ENCODE measurements at places on chromosomes 12 and 14.

GRCh38 chr14:76774821-76775694, 13.8 kb downstream of the VASH1 start:
- no peak for DNase-seq

DNA sequence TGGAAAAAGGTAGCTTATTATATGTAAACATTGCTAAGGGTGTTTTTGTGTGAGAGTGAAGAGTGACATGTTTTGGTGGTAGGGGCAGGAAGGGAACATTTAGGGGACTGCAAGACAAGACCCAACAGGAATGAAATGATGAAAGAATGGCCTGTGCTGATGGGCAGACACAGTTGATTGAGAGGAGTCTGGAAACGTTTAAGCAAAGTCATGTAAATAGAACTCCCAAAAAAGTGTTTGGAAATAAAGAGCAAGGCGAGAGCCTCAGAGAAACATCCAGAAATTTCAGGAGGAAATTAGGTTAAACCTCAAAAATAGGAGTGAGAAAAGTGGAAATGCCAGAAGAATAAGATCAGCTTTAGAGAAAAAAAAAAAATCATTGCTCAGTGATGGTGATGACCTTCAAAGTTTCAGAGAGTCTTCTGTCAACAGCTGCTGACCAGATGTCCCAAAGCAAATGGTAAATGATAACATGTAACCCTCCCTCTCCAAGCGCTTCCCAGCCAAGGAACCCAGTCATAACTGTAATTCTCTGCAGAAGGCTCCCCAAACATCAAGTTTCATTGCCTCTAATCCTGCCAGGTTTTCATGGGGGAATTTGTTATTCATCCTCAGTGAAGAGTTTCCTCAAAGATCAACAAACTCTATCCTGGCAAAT, 223.2 kb upstream of the FAR2 start:
- DNase-seq = no peak

DNA sequence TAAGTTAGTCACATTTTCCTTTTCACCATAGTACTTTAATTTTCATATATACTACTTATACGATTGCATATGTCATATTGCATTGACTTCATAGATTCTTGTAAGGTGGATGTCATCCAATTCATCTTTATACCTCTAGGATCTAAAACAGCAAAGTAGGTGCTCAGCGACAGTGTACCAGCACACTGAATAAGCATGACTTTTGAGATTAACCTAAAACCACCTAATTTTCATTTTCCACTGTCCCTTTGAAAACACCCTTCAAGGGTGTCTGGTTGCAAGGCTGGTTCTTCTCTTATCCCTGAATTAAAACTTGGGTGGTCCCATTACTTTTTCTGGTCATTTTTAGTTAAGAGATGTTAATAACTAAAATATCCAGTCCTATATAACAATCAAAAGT, 4.4 kb downstream of the GPR19 start:
- DNase-seq = no peak

GRCh38 chr14:31426663-31427062, 6.3 kb upstream of the HEATR5A start:
- no peak for DNase-seq

- no peak for DNase-seq
Measured at GRCh38 chr12:3967556-3968160, 94.5 kb upstream of the PARP11 start.

DNA sequence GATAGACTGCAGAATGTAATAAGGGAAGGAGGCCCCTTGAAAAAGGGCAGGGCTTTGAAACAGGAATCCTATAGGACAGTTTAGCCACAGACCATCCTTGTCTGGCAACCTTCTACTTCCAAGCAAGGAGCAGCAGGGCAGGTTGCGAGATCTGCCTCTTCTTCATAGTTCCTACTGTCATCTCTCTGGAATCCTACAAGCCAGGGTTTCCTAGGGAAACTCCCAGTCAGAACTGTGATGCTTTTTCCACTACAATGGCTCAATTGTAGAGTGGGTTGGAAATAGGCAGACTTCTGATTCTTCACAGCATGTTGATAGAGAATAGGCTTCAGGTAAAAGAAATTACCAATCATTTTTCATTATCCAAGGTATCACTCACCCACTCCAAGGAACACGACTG, 186.3 kb downstream of the DACT1 start:
- no peak for DNase-seq

DNA sequence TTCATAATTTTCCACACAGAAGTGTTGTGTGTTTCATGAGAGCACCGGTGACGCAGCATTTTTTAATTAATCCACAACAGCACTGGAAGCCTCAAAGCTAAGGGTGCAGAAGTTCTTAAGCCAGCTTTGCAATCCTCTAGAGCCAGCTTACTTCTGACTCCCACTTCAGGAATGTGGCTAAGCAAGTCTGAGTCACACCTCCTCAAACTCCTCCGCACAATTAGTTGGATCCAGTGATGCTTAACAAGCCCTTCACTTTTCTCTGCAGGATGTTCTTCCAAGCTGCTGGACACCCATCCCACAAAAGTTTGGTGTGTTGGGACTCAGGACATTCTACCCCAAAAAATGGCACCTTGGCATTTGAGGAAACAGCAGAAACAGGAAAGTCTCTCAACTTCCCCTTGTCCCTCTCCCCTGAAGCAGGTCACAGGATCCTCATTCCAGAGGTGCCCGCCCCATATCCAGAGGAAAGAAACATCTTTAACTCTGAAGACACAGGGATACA, 210.0 kb downstream of the PPM1H start:
- DNase-seq = no peak

DNA sequence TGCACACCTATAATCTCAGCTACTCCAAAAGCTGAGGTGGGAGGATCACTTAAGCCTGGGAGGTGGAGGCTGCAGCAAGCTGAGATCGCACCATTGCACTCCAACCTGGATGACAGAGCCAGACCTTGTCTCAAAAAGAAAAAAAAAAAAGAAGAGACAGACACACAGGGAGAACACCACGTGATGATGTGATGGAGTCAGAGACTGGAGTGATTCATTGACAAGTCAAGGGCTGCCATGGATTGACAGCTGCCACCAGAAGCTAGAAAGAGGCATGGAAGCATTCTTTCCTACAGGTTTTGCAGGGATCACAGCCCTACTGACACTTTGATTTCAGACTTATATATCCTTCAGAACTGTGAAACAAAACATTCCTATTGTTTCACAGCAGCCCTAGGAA, 3.5 kb upstream of the HCFC2 start:
- no peak for DNase-seq

- DNase-seq = no peak
Measured at GRCh38 chr14:60807971-60808370, 73.4 kb downstream of the MNAT1 start.

DNA sequence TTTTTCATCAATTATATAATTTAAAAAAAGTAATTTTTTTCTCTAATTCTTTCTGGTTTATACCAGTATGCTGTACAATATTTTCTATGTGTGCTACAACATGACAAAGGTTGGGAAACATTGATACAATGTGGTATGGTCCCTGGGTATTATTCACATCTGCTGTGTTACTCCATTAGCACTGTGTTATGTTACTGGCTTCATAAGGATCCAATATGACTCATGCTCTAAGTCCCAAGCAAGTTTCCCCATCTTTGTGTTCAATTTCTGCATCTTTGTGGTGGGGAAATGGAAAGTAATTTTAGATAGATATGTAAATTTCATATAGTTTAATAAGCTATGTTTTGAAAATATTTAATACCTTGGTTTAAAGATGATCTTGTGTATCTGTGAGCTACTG, 35.8 kb downstream of the FBXO33 start:
- DNase-seq = no peak

DNA sequence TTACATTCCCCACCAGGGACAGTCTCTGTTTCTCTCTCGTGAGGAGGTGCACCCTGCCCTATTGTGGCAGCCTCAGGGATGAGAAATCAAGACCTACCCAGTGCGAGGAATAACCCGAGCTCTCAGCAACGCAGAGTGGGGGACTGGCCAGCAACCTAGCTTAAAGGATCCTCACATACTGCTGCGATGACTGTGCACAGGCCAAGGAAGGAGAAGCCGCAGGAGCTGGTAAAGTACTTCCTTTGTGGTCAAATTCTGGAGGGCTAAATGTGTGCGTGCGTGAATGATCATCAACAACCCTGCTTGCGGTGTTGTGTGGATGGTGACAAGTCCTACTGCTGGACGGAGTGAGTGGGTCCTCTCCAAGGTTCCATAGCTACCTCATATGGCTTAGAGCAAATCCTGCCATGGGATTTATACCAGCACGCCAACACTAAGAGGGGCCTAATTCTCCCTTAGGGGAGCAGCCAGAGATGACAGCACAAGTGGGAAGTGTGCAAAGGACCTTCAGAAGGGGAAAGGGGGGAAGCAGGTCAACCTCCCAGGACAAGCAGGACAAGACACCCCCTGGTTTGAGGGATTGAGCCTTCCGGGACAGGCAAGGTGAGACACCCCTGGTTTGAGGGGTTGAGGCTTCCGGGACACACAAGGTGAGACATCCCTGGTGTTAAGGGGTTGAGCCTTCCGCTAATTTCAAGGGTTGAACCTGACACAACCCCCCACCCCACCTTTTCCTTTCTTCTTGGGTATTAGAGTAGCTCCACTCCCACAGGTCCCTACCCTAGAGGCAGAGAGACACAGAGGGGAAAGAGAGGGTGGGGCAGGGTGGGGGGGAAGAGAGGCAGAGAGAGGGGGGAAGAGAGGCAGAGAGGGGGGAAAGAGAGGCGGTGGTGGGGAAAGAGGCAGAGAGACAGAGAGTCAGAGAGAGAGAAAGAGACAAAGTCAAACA, 58.8 kb upstream of the AP4S1 start:
- no peak for DNase-seq

DNA sequence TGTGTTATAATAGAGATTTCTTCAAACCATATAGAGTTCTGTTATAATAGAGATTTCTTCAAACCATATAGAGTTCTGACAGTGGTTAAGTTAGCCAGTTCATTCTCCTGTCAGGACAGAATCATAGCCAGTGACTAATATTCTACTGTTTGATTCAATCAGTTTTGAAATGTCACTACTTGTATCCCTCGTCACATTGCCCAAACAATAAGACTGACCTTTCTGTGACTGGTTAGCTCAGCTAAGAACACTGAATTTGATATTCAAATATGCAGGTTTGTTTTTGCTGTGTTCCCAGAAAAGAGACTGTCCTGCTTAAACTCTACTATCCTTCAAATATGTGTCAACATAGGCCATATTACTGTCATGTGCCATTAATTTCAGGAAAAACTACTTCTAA, 74.4 kb downstream of the ALG10B start:
- no peak for DNase-seq

DNA sequence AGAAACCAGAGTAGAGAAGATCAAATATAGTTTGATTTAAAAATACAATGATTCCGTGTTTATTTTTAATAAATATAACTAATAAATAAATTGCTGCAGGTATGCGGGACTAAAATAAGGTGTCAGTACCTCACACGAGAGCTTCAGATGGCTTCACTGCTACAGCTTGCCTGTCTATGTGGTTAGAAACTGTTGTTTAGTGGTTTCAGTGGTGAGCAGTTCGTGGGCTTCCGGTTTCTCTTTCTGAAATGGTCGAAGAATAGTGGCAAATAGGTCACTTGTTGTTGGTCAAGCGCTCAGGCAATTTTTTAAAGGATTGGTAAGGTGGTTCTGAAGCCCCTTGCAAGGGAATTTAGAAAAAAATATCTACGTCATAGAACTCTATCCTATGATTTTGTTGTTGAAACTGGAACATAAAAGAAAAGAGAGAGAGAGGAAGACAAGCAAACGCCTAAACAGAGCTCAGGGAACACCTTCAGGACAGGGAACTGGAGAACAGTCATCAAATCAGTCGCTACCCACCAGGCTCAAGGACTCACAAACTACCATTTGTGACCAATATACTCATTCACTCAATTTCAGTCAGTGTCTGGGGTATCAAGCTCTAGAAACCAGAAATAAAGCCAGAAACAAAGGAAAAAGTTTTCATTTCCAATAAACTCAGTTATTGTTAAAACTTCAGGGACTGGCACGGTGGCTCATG, 31.3 kb downstream of the GABARAPL1 start:
- no peak for DNase-seq

GRCh38 chr14:38536376-38537038, 280.6 kb upstream of the CLEC14A start:
- DNase-seq = no peak

DNA sequence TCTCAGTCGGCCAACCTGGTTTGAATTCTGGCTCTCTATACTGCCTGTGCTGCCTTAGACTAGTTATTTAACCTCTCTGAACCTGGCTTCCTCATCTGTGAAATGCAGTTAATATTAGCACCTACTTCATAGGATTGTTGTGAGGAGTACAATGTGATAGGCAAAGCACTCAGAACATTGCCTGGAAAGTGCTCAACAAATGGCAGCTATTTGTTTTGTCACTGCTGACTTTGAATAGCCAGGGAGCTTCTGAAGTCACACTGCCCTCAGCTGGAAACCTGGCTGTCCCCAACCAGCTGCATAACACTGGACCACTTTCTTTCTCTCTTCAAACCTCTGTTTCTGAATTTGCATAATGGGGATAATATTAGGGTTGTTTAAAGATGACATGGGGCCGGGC, 9.6 kb downstream of the TMEM30B start:
- DNase-seq = no peak

DNA sequence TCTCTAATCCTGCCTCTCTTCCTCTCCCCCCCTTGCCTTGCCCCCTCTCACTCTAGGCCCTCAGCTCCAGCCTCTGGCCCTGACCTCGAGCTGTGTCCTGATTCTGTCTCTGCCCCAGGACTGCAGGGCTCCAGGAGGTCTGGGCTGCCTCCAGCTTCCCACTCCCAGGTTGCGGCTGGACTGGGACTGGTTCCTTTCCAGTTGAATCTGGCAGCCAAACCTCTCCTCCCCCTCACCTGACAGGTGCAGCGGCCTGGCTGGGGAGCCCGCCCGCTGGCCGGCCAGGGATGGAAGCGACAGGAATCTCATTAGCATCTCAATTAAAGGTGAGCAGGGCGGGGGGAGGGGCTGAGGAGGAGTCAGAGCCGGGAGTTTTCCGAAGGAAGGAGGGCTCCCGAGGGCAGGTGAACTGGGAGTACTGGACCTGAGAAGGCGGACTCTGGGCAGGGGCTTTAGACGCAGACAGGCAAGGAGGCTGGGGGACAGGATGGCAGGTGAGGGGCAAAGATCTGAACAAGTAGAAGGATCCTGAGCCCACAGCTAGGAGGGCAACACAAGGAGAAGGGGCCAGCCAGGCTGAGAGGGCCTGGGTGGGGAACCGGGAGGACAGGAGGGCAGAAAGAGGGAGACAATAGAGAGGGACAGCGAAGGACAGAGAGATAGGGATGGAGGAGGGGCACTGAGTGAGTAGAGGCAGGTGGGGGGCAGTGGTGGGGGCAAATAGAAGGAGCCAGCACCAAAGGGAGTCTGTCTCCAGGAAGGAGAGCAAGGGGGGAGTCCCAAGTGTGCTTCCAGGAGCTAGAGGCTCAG, at the start of gene SCNN1A:
TSS of gene SCNN1A (minus strand) at position 295 of the 810 bp plus-strand sequence. CDS start 780 bp downstream, outside the sequence.
- no peak for DNase-seq

- DNase-seq = no peak
Measured at GRCh38 chr12:119486599-119487154, 106.9 kb upstream of the TMEM233 start.

GRCh38 chr12:107487011-107487680, 198.5 kb upstream of the PWP1 start:
- no peak for DNase-seq

GRCh38 chr12:67002720-67003119, 266.4 kb upstream of the CAND1 start:
- no peak for DNase-seq

- DNase-seq = no peak
Measured at GRCh38 chr12:43292699-43293098, 259.3 kb downstream of the ADAMTS20 start.
